Coronary artery (tissue), 2 donors: ENCODE measurements at places on chromosomes 4 and X.

DNA sequence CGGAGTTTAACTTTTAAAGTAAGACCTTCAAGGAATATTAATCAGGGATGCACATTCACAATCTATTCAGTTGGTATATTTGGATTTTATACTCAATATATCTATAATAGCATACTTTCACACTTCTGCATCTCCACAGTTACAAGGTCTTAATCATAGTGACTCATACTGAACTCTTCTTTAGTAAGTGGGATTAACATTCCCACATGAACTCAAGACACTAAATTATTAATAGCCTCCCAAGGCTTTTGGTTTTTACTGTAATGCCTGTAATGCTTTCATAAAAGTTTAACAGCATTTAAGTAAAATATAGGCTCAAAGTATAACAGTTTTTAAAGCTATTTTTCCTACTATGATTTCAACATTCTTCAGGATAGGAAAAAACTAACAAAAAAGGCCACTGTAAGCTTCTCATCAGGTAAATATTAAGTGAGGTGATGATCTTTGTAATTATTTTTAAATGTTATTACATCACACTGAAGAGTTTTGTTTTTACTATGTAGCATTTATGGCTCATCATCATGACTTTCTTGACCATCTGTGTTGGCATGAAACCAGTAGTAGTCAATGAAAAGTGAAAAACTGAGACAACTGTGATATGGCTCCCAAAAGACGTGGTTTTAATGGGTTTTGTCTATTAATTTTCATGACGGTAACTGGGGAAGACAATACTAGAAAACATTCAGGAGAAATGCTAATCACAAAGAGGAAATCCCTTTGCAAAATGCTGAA lies 91.5 kb upstream of the GALNT7 start:
- no peak for DNase-seq

- DNase-seq: no peak
Measured at GRCh38 chr4:186669159-186669731, 54.4 kb downstream of the FAT1 start.

GRCh38 chr4:108662629-108663028 lies 12.2 kb downstream of the OSTC start:
- no peak for DNase-seq

DNA sequence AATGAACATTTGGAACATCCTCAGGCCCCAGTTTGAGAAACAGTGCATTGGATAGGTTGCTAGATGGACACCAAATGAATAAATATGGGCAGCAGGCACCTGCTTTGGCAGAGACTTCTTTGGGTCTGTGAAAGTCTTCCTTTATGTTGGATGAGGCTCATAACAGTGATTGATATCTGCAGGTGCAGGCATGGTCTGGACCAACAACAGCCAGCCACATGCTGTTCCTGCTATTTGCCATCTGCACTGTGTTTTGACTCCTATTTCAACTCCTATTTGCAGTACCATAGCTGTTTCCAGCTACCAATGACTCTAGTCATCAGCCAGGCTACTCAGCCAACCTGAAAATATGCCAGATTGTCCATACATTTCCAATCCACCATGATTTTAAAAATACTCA lies 60.9 kb downstream of the ANAPC4 start:
- DNase-seq: peak; percentile 3

- DNase-seq: no peak
Measured at GRCh38 chr4:150826306-150826705, 188.8 kb downstream of the LRBA start.

DNA sequence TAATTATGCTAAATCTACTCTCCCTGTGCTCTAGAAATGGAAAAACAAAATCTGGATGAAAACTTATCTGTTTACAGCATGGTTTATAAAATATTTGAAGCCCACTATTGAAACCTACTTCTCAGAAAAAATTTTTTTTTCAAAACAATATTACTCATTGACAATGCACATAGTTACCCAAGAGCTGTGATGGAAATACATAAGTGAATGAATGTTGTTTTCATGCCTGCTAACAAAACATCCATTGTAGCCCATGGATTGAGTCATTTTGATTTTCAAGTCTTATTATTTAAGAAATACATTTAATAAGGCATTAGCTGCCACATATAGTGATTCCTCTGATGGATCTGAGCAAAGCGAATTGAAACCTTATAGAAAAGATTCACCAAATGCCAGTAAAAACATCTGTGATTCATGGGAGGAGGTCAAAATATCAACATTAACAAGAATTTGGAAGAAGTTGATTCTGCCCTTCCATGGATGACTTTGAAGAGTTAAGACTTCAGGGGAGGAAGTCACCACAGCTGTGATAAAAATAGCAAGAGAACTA lies 144.7 kb upstream of the HHIP start:
- no peak for DNase-seq

- DNase-seq: no peak
Measured at GRCh38 chr4:88729146-88729760, 31.6 kb upstream of the NAP1L5 start.

DNA sequence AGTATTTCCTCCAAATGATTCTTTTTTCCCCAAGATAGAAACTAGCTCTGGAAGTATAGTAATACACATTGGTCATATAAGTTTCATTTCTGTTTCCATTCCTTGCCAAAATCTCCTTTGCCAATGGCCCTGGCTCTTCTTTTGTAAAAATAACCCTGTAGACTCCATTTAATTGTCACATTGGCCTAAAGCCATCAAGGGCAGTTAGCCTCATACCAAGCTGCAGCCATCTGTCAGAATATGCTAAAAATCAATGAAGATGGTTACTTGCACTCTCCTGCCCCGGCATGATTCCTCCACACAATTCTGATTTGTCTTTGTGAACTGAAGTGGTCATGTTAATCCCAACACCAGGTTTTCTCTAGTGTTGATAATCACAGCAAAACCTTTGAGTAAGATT lies 380.5 kb downstream of the SH2D1A start:
- no peak for DNase-seq

GRCh38 chr4:168074861-168075260 lies 17.5 kb upstream of the ANXA10 start:
- no peak for DNase-seq

GRCh38 chr4:2937986-2938385 lies 25.2 kb downstream of the NOP14 start:
- DNase-seq: no peak

- no peak for DNase-seq
Measured at GRCh38 chrX:151370906-151371305, 26.1 kb upstream of the VMA21 start.

GRCh38 chr4:15809466-15809865 lies 31.3 kb downstream of the CD38 start:
- DNase-seq: no peak

- DNase-seq: no peak
Measured at GRCh38 chr4:112721627-112722026, 84.7 kb downstream of the LARP7 start.

- DNase-seq: no peak
Measured at GRCh38 chr4:181971973-181972372, 271.2 kb upstream of the TENM3 start.

DNA sequence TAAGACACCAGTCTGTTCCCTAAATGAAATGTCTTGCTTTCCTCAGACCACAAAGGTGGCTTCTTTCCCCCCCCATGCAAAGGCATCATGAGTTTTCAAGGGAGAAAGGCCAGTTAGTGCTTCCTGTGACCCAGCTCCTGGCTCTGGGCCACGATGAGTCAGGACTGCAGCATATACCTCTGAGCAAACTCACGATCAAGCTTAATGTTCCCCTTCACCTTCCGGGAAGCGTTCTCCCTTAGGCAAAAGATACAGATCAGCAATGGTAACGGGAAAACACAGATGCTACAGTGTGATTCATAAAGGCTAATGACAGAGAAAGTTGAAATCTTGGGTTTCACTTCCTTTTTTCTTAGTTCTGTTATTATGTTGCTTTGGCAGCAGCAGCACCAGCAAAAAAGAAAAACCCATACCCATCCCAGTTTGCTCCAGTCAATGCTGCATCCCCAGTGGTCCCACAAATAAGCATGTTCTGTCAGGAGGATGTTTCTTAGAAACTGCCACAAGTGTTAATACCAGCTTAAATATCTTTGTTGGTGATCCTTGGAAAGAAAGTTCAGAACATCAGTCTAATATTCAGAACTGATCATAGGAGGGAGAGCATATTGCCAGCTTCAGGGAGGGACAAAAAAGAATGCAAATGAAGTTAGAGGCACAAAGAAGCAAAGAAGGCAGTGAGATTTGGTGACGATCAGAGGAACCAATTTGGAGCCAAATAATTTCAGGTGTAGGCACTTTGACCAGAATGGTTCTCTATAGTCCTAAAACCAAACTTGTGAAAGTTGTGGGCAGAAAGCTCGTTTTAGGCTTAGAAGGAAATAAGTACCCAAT lies 41.2 kb downstream of the LONRF3 start:
- no peak for DNase-seq

DNA sequence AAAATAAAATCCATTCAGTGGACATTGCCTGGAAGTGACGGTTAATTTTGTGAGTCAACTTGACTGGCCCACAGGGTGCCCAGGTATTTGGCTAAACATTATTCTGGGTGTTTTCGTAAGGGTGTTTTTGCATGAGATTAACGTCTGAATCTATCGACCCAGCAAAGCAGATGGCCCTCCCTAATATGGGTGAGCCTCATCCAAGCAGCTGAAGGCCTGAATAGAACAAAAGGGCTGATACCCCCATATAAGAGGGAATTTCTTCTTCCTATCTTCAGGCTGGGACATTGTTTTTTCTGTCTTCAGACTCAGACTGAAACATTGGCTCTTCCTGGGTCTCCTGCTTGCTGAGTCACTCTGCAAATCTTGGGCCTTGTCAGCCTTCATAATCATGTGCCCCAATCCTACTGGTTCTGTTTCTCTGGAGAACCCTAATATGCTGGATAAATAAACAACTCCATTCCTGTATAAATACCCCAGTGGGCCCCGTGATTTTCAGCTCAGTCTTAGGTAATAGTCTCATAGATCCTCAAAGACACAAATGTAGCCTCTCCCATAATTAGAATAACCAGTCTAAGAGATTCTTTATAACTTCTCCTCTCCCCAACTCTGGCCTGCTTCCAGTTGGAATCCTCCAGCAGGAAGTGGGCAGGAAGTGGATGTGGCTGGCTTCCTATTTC lies 33.1 kb upstream of the DDX3X start:
- DNase-seq: no peak

DNA sequence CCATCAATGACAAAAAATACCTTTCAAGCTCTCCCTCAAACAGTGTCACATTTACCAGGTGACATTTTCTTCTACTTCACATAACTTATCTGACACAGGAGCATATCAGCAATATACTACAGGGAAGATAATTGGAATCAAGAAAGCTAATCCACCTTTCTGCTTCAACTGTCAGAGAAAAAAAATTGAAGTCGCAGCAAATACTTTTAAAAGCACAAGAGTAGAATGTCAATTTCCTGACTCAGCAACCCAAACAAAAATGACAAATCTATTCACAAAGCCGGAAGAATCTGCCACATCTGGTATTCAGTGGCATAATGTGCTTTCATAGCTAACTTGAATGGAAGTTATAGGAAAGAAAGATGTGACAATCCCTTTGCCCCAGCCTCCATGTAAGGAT lies 36.7 kb downstream of the AGA start:
- no peak for DNase-seq

- DNase-seq: no peak
Measured at GRCh38 chr4:89657931-89658700, 178.8 kb downstream of the SNCA start.

DNA sequence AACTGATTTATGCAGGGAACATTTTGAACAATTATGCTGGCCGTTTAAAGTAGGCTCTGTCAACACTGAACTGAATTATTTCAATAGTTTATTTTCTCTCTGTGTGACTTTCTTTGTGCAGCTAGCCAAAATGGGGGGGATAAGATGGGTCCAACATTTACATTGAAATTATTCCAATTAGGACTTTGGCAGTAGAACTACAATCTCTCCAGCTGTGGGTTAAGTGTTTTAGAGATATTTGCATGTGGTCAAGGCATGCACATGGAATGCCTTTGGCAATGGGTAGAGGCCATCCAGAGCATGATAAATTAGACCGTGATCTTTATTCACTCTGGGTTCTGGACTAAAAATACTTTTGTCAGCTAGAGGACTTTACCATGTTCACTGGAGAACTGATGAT lies 107.9 kb upstream of the ELOVL6 start:
- no peak for DNase-seq

DNA sequence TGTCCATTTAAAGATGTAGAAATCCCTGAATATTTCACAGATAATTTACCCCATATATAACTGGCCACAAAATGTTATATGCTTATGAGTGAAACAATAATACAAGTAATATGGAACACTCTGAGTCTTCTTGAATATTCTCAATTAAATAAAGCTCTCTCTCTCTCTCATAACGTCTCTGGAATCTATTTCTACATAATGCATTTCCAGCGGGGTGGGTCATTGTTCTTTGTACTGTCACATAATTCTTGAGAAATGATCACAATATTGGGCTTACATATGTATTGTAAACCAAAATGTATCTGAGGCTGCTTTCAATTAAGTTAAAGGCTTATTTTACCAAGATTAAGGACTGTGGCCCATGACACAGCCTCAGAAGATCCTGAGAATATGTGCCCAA lies 596.3 kb downstream of the FAT4 start:
- no peak for DNase-seq

GRCh38 chrX:85375333-85375738 lies 4.1 kb downstream of the POF1B start:
- DNase-seq: no peak

- peak; percentile 99 for DNase-seq
Measured at GRCh38 chr4:127965062-127965802, at the start of the genes ABHD18 and MFSD8. TSS of gene ABHD18 (plus strand) at chr4:127965406. CDS start at chr4:127982956, 17,550 bp downstream. TSS of gene MFSD8 (minus strand) at chr4:127965173. CDS start at chr4:127965133, 40 bp downstream.

DNA sequence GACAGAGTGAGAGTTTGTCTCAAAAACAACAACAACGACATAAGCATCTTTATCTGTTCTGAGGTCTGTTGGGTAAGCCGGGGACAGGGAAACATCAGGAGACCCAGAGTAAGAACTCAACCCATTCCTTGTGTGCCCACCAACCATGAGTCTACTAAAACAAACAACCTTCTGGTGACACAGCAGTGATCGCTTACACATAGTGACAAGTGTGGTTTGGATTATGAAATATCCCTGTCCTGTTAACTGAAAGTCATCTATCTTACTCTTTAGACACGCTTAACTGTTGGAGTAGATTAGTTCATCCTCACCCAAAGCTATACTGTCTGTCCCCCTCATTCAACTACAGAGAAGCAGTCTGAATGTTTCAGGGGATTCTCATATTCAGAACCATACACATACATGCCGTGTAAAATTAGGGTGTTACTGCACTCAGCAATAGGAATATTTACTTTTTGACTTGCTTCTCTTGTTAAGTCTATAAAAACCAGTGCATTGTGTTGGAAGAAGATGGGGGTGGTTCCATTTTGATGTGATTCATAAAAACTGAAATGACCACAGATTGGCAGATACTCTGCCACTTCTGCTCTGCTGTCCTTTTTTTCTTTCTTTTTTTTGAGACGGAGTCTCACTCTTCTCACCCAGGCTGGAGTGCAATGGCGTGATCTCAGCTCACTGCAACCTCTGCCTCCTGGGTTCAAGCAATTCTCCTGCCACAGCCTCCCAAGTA lies 27.4 kb downstream of the PHKA2 start:
- no peak for DNase-seq

DNA sequence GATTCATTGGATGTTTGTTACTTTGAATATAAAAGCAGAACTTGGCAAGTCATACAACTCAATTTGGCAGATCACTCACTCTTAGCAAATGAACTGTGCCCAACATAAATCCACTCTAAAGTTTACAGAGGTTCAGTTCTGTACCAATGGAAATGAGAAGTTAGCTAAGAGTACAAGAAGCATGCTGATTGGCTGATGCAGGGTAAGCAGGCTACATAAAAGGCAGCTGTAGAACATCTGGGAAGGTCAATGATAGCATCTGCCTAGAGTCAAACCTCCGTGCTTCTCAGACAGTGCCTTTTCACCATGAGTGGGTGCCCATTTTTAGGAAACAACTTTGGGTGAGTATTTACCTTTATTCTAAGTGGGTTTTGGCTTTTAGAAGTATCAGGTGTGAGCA lies at the start of gene TDO2:
TSS of gene TDO2 (plus strand) at position 244 of the 400 bp plus-strand sequence. CDS start at position 307, 63 bp downstream.
- DNase-seq: no peak

GRCh38 chrX:75603833-75604232 lies 81.0 kb upstream of the ZDHHC15 start:
- DNase-seq: no peak
